ENCODE measurements at places on chromosomes 11 and 22.
A peak's percentile ranks its signal among the peaks of the same experiment; 100 is the strongest.

GRCh38 chr11:12281571-12282478 lies 95.5 kb upstream of the PARVA start:
- DNase-seq: peak; percentile 65

GRCh38 chr22:42997582-42998090 lies 17.3 kb downstream of the PACSIN2 start:
- no peak for DNase-seq

- DNase-seq: no peak
These were observed 1000.9 kb downstream of the DLG2 start for GRCh38 chr11:84626256-84626655.

DNA sequence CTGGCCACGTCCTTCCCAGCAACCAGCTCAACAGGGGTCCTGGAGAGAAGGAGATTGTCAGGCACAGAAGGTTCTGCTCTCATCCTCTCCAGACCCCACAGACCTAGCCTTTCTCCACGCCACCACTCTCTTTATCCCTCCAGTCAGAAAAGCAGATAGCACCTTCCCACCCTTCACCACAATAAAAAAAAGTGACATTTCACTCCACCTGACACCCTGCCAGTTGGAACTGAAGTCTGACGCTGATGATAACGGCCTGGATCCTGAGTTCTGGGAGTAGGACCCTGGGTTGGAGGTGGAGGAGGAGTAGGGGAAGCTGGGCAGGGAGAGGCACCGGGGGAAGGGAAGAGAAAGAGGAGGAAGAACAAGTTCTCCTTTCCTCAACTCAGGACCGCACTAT lies 127.5 kb upstream of the ANO1 start:
- DNase-seq: no peak

DNA sequence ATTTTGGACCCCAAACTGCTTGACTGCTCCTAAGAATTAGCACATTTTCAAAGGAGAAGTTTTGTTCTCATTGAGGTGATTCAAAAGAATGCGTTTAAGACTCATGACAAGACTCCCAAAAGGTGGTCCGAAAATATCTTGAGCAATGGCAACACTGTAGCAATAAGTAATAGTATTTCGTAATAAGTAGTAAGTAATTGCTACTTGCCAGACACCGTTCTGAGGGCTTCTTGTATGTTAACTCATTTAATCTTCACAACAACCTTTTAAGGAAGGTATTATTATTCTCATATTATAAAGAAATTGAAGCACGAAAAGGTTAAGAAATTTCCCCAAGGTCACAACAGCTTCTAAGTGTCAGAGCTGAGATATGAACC lies 184.0 kb upstream of the SORL1-AS1 start:
- no peak for DNase-seq

DNA sequence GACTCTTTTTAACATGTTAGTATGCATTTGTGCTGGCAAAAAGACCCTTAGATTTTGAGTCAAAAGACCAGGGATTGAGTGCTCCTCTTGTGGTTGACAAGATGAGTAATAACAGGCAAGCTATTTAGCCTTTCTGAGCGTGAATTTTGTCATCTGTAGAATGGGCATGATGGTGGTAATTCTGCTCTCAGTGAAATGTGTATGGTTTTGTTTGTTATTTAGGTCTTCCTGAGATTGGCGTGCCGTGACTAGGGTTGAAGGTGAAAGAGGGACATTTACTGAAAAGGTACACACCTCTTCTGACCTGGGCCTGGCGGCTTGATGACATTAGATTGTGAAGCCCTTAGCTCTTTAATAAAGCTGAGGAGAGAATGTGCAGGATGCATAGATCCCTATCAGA lies 8.4 kb upstream of the CEP295 start:
- DNase-seq: no peak

- DNase-seq: no peak
These were observed 15.4 kb upstream of the POU2AF2 start for GRCh38 chr11:111230122-111230465.

- DNase-seq: no peak
These were observed 48.5 kb upstream of the PRDM11 start for GRCh38 chr11:45097721-45098493.

DNA sequence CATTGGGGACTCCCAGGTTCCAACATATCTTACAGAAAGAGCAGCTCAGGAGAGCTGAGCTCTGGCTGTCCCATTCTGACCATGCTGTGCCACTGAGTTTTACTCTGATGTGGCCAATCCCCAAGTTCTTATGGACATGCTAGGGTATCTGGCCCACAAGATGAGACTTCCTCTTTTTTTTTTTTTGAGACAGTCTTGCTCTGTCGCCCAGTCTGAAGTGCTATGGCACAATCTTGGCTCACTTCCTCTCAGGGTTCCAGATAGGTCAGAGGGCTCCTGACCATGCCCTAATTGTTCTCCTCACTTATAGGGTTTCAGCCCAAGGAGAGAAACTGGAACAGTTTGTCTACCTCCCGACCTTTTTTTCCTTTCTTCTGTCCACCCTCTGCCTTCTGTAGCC lies 152.3 kb upstream of the CCDC90B start:
- DNase-seq: no peak

- no peak for DNase-seq
These were observed 3.8 kb upstream of the CYB5R2 start for GRCh38 chr11:7677071-7677470.

GRCh38 chr22:30273711-30274436 lies 7.2 kb upstream of the OSM start:
- DNase-seq: no peak

DNA sequence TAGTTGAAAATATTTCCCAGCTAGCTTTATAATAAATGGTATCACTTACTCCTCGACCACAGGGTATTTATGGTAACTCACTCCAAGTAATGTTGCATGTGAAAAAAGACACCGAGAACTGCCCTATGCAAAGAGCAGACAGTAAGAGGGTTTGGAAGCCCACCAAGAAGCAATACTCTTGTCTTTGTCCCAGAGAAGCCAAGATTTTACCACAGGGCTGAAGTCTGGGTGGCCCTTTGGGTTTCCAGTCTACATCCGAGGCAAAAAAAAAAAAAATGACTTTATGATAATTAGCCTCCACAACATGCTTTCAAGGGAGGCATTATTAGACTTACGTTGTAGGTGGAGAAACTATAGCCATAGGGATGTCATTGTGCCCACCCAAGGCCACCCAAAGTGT lies 83.6 kb downstream of the CCDC34 start:
- no peak for DNase-seq

DNA sequence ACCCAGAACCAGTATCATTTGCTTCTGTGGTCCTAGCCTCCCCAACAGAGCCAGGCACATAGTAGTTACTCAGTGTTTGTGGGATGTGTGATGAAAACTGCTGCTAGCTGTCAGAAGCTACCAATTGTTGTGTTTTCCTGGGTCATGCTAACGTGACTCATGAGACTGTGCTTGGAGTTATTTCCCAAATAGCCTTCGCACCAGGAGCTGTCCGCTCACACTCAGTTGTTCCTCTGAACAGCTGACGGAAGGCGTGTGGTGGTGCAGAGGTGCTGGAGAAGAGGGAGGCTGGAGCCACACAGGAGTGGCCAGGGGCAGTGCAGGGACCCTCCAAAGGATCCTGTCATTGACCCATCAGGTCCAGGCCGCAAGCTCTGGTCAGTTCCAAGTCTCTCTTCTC lies 53.9 kb upstream of the TBCEL start:
- no peak for DNase-seq

DNA sequence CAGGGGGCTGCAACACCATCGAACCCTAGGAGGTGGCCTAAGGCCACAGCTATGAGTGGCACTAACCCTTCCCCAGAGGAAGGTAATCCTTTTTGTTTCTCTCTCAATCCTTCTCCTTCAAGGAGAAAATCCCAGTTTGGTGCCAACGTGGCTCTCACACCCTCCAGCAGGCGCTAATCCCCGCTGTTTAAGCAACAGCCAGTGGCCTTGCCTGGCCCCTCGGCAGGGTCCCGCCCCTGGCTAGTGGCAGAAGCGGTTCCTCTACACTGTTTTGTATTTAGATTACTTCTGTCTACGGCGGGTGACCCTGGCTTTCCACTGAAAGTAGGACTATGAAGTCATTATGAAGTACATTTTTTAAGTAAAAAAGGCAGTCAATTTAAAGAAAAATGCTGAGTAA lies 15.5 kb downstream of the GNAZ start:
- DNase-seq: no peak

Data from activated T-cell treated with anti-CD3 and anti-CD28 coated beads for 48 hours (primary cell).